Retina (tissue), 1 donor: ENCODE measurements at places on chromosomes 1 and 21.

DNA sequence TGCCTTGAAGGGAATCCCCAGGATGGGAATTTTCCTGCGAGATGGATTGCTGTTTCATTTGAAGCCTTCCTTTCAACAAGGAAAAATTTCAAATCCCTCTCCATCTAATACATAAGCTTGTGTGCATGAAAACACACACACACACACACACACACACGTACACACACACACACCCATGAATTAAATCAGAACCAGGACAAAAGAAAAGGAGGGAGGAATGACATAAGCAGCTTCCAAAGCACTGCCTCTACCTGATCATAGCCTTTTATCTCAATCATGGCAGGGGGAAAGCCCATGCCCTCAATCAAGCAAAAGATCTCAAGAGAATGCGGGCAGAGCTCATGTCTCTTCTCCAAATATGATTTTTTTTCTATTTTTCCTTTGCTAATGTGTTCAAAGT, 139.7 kb downstream of the SLC44A5 start:
- DNase-seq: no peak

DNA sequence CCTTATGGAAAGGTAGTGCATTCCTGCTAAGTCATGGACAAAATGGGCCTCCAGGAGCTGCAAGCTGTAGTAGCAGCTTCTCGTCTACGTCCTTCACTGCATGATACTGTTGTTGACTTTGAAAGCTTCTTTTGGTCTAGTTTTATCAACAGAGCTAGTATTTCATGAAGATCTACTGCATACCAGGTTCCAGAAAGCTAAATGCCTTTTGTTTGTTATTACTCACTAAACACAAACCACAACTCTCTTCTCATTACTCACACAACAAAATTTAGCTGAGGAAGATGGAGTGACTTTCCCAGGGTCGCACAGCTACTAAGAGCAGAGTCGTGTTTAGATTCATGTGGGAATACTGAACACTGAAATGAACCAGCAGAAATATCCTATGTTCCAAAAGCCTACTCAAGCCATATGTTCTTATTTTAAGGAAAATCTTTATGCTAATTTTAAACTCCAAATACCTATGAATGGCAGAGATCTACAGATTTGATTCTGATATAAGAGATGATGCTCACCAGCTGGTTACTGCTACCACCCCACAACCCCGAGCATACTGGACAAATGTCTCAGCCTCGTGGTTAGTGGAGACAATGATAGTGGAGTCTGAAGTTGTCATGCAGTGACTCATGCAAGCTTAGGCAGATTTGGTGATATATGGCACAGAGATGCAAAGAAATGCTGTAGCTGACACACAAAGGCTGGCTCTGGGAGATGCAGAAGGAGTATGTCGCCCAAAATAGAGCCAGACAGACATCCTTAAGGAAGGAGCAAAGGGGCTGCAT, 20.6 kb downstream of the PGBD2 start:
- no peak for DNase-seq

GRCh38 chr1:3650248-3651025, 534 bp upstream of the WRAP73 start:
- peak; percentile 56 for DNase-seq

- no peak for DNase-seq
Observed at GRCh38 chr1:228784181-228784580, 48.9 kb downstream of the RHOU start.

GRCh38 chr1:147505568-147505967, 35.7 kb upstream of the BCL9 start:
- no peak for DNase-seq

DNA sequence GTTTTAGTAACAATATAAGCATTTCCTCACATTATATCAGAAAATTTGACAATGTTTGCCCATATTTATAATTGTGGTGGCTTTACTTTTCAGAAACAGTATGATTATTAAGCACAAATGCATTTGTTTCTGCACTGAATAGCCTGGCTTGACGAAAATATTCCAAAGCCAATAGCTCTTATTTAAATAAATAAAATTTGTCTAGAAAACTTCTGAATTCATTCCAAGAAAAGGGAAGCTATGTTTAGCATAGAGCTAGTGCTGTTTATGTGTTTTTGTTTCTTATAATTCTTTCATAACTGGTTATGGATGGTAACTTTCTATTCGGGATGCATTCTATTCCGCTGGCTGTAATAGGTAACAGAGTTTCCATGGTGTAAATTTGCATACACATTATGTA, 268.6 kb downstream of the PTBP2 start:
- no peak for DNase-seq

DNA sequence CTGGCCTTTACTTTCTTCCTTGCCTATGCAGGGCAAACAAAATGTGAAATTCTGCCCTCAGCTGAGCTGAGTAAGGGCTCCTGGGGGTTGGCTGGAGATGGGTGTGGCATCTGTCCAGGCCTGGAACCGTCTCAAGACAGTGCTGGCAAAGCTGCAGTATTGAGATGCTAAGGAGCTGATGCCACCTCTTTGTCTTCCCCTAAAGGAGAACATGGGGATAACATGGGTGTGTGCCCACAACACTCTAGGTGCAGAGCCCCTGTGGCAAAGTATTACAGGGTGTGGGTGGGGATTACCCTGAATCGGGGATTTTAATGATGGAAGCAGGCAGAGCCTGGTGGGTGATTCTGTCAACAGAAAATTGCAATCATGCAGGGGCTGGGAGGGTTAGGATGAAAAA, 2.5 kb upstream of the ST3GAL3 start:
- DNase-seq: no peak

- peak; percentile 53 for DNase-seq
Observed at GRCh38 chr1:64282351-64282750, 78.9 kb downstream of the UBE2U start.
